ENCODE measurements at places on chromosomes 2 and 18. TPM values are rescaled to one million over a fixed set of nuclear protein-coding genes. Genes with fewer than 3 reads are reported as not detected.

DNA sequence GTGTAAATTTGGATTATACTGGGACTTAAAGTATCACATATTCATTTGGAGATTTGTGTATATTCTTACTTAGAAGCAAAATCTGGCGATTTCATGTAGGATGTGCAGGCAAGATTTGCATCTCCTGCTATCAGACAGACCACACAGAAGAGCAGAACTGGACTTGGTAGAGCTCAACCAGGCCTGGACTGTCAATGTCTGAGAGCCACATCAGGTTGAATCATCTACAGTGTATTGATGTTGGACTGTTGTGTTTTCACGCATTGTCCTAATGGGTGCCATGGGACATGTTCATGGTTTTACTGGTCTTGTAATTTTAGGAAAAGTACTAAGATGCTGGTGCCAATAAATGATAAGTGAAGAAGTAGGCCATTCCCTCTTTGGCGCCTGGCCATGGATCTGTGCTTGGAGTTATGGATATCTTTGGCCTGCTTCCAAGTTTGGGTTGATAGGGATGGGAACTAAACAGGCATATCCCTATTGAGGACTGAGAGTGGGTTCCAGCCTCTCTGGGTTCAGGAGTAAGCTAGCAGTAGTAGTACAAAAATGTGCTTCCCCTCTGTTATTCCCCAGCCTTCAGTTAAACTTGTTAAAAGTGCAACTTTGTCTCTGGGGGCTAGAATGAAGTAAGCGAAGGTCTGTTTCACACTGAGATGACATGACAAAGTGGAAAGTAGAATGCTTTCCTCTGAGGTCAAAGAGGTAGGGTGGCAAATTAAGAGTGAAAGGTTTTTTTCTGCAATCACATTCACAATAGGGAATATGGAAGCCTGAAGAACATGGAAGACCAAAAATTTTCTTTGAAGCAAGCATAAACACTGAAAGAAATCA is 49.2 kb upstream of the NEMP2 start:
- no peak for DNase-seq

GRCh38 chr2:119575439-119575838 is 31.2 kb downstream of the CFAP221 start:
- DNase-seq: no peak

GRCh38 chr2:96508521-96509113 is 3.5 kb upstream of the NEURL3 start:
- DNase-seq: no peak

Gene CD8B2
- total RNA-seq: not detected

DNA sequence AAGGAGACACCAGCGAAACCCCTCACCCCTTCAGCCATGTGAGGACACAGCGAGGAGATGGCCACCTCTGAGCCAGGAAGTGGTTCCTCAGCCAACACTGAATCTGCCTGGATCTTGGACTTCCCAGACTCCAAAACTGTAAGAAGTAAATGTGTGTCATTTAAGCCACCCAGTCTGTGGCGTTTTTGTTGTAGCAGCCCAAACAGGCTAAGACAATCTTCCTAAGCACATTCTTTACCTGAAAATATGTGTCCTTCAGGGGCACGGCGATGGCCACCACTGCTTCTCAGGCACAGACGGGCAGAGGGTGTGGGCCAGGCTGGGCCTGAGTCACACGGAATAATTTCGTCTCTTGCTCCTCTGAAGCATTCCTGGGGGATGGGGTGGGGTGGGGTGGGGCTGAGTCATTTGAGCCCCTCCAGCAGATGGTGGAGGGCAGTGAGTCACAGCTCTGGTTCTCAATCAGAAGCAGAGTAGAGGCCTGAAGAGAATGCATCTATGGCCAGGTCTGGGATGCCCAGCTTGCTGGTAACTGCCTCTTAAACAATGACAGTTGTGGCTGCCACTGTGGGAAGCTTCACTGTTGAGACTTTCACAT is 142.4 kb downstream of the CAPN13 start:
- DNase-seq: no peak

DNA sequence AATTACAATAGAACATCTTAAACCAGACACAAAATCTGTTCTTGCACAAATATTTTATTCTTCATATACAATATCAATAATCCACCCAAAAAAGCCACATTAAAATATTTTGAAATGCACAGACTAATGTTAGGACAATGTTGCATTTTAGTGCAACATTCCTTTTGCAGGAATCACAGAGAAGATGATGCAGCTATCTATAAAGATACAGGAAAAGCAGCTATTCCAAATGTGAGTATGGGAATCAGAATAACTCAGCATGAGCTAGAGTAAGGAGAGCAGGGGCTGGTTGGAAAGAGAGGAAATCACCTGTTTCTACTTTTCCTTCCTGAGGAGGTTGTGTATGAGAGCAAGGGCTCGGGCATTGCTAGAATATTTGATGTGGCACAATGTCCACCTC is 4.8 kb downstream of the C2orf66 start:
- DNase-seq: no peak

GRCh38 chr2:98809878-98810587 is 79.1 kb upstream of the MGAT4A start:
- no peak for DNase-seq

Gene SLC16A14
- total RNA-seq: 4.9 TPM

Gene EDAR
- not detected for total RNA-seq

DNA sequence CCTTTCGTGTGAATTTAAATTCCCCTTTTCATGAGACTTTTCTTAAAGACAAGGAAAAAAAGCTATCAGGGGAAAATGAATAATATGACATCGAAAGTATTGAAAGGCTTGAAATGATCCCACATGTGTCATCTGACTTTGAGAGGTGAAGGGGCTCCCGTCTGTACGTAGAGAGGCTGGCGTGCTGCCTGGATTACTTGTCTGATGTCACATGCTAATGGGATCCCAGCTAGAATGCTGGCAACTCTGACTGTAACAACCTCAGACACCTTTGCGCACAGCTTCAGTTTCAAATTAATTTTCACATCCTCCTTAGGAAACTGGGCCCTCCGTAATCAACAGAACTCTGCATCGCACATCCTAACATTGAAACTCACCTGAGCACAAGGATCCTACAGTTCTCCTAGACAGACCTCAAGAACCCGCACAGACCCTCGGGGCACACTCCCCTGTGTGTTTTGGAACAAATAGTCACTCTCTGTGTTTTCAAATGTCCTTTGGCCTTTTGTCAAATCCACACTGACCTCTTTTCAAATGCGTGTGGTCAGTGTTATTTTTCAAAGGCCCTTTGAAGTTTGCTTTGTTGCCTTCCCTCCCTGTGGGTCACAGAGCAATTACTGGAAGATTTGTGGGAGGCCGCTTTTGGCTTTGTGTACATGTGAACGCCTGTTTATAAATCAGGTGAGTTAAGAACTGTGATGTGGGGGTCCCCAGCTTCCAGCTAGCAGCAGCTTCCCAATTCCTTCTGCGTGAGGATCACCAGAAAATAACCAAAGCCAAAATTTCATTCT is 65.9 kb downstream of the IL1R2 start:
- DNase-seq: no peak

DNA sequence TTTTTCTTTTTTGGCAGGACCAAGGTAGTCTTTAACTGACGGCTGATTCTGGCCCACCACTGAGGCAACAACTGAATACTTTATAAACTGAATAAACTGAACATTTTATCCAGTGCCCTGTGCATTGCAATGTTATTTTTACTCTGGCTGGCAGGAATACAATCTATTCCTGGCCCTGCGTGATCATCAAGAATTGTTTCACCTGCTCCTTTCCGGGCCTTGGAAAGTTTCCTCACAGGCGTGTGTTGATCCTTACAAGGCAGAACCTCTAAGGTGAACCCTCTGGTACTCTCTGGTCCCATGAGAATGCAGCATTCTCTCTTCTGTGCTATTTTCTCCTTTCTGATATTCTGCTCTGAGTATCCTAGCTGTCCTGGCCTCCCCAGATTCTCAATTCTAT is 113.7 kb upstream of the KLHL29 start:
- DNase-seq: no peak

Gene CFAP210
- not detected for total RNA-seq

- DNase-seq: no peak
These were observed 57.1 kb upstream of the OTOS start for GRCh38 chr2:240197462-240198139.

GRCh38 chr2:5507367-5507766 is 184.8 kb upstream of the SOX11 start:
- DNase-seq: no peak

- no peak for DNase-seq
These were observed 60.6 kb downstream of the NFATC1 start for GRCh38 chr18:79456105-79456980.

Gene AQP12B
- total RNA-seq: not detected

GRCh38 chr18:27185025-27185763 is at the start of gene CHST9:
Gene CHST9, minus strand, starts transcription at chr18:27185308. Its CDS starts 42,499 bp downstream, at chr18:27142809.
- DNase-seq: no peak

Gene TRIM54
- total RNA-seq: not detected

GRCh38 chr18:36513556-36513955 is 216.0 kb downstream of the FHOD3 start:
- DNase-seq: no peak

DNA sequence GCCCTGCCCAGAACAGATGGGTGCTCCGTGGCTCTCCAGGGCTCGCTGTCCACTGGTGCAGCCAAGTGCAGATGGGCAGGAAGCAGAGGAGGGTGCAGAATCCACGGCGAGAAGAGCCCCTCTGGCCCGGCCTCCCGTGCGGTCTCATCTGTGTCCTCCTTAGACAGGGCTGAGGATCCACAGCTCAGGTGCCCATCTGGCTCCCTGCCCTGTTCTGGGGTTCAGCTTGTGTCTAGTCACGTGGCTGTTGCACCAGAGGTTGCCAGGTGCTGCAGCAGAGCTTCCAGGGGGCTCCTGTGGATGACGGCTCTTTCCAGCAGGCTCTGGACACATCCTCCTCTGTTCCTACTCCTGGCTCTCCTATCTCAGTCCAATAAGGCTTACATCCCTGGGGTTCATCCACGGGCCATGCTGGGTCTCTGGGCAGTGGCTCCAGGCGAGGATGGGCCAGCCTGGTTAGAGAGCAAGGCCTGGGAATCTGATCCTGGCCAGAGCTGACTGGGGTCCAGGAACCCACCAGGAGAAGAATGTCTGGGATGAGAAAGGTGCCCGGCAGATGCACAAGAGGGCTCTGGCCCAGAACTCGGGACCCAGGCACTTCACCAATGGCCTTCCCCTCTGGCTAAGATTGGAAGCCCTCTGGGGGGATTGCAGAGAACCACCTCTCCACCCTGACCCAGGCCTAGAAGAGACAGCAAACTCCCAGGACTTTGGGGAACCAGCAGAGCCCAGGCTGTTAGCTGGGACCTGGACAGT is 116.3 kb upstream of the ID2 start:
- DNase-seq: peak; percentile 66

Gene MYO5B
- total RNA-seq: 0.97 TPM

GRCh38 chr2:85584857-85585780 is 888 bp downstream of the VAMP5 start:
- DNase-seq: no peak
